AG10803 (cell line): ENCODE measurements at places on chromosomes 6 and 20.

- no peak for DNase-seq
Measured at GRCh38 chr6:119449331-119450156, 100.0 kb upstream of the MAN1A1 start.

DNA sequence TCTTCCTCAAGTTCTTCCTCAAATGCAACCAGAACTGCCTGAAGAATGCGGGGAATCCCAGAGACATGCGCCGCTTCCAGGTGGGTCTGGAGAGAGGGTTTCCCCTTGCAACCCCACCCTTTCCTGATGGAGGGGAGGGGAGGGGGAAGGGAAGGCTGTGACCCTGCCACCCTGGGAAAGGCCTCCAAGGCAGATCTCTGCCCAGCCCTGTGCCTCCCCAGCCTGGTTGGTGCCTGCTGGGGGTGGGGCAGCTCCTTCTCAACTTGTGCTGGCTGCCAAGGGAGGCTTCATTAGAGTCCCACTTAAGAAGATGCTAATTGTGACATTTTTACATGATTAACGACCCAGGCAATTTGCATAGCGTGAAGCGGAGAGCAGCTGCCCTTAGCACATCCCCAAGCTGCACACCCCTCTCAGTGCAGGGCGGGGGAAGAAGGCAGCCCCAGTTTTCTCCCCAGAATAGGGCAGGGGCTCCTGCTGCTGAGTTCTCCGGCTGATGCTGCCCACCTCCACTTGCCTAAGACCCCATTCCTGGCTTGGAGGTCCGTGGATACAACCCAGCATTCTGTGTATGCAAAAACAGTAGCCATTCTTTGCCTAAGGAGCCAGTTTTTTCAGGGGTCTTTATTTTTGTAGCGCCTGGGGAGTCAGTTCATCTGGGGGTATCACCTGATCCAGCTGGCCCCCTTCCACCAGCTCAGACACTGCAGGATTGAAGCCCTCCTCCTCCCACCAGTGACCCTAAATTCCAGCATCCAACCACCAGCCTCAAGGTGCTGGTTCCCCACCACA, 51.7 kb downstream of the CPXM1 start:
- no peak for DNase-seq

DNA sequence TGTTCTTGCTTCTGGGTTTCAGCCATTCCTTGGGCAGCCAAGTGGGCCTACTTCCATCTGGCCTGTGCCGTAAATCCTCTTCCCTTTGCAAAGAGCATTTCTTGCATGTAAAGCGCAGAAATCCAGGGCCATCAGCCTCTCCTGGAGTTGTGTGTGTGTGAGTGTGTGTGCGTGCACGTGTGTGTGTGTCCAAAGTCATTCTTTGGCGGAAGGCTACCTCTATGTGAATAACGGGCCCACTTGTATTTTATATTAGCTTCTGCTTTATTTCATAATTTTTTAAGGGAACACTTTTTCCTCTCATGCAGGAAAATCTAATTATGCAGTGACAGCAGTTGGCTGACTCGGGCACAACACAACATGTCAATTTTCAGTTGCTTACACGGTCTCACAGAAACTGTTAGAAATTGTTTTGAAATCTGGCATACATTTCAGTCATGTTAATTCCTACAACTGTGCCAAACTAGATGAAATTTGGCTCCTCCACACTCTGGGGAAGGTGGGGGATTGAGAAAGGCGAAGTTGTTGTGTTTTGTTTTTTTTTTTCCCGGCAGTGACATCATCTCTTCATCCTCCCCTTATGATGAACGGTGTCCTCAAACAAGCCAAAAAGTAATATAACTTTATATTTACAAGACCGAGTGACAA, 223.7 kb upstream of the TSHZ2 start:
- peak; percentile 62 for DNase-seq

GRCh38 chr20:63449796-63450730, 22.4 kb downstream of the KCNQ2 start:
- no peak for DNase-seq

GRCh38 chr6:153031335-153031955, 28.9 kb upstream of the MTRF1L start:
- DNase-seq = peak; percentile 17

- no peak for DNase-seq
Measured at GRCh38 chr20:5001174-5002076, at the start of gene SLC23A2. TSS of gene SLC23A2 (minus strand) at chr20:5001510. CDS start at chr20:4932562, 68,948 bp downstream.

DNA sequence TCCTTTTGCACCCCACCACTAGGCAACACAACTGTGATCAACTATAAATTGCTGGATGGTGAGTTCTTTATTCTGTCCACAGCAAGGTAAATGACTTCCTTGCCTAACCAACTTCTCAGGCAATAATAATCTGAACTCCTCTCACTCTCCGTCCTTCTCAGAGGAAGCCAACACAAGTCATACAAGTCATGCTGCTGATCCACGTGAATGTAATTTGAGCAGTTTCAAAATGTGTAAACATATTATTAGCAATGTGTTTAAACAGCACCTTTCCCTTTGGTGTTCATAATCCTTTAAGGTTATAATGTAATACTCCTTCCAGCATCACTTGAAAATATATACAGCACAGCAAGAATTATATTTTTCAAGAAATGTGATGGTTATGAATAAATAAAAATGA, 127.9 kb downstream of the QRSL1 start:
- DNase-seq = no peak

GRCh38 chr6:8990075-8990474, 554.7 kb upstream of the SLC35B3 start:
- no peak for DNase-seq

DNA sequence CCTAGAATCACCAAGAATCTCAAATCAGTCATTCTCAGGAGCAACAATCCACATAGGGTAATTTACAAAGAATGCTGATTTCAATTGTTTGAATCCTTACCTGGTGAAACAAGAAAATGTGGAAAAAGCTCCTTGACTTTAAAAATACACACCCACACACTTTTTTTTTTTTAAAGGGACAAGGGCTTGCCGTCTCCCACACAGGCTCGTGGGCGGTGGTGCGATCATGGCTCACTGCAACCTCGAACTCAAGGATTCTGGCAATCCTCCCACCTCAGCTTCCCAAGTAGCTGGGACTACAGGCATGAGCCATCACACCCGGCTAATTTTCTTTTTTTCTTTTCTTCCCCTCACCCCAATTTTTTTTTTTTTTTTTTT, 30.7 kb downstream of the PARD6B start:
- DNase-seq = no peak

DNA sequence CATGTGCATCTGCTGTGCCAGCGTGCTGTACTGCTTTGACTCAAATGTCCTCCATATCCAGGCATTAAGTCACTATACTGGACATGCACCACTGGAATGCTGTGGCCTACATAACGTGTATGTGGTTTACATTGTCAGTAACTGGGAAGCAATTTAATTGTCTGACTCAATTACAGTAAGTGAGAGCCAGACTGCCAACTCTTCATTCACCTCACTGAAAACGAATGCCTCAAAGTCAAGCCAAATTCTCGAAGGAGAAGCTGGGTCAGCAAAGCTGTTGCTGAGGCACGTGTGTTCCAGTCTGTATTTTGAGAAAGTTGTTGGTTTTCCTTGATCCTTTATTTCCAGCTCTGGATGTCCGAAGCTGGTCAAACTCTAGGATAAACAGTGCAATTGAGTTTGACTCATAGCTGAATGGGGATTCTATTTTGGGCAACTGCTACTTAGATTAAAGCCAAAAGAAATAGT, 534.3 kb downstream of the COL12A1 start:
- DNase-seq = peak; percentile 100

GRCh38 chr6:150417250-150417649, 48.4 kb downstream of the IYD start:
- no peak for DNase-seq

DNA sequence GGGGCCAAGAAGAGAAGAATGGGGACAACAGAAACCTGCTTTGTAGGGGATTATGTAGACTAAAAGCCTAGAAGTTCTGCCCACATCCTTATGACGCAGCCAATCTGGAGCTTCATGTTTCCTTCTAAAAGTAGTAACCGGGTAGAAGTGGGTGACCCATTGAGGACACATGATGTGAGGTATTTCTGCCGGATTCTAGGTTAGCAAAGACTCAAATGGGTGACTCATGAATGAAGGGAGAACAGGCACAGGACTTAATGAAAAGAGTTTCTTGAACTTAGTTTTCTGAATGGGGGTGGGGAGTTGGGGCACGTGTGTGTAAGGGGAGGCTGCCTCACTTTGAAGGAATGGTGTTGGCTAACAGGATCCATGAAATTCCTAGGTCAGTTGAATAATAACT, 68.8 kb downstream of the CDS2 start:
- peak; percentile 53 for DNase-seq

GRCh38 chr20:51639206-51639832, 96.8 kb upstream of the NFATC2 start:
- peak; percentile 49 for DNase-seq

DNA sequence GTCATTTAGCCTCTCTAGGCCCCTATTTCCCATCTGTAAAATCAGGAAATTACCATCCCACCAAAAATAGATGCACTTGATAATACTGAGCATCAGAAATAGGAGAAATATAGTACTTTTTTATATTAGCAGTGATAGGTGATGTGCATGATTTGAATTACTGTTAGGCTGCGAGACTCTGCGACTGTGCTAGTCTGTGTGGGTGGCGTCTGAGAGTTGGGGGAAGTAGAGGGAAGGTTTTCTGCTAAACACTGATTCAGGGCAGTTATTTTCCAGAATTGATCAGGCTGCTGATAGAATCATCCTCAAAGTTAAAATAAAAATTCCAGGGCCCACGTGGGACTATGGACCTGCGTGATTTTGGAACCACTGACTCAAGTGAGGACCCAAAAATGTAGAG, 60.4 kb upstream of the ARMH2 start:
- no peak for DNase-seq

GRCh38 chr20:45452238-45452637, 17.3 kb upstream of the WFDC2 start:
- DNase-seq = no peak

- no peak for DNase-seq
Measured at GRCh38 chr20:15185322-15185721, 847.9 kb upstream of the FLRT3 start.

GRCh38 chr6:94349227-94349626, 929.9 kb upstream of the EPHA7 start:
- no peak for DNase-seq

DNA sequence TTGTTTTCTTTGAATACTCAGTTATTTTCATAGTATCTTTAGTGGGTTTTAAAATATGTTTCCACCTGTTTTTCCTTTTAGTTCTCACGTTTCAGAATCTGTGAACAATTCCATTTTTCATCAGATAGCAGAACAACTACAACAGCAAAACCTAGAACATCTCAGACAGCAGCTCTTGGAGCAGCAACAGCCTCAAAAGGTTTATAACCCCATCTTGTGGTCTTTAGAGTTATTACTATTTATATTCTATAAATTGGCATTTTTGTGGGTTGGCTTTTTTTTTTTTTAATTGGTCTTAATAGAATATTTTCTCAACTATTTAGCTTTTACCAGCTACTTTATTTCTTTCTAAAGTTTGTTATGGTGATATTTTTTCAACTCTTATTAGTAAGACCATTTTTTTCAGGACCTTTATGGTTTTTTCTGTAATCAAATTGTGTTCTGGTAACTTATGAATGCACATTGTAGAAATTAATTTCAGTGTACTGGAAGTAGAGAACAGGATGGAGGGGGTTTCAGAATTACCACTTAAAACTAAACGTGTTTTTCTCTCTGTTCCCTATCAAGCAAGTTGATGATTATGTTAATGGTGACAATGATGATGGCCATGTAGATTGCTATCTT, 72.2 kb downstream of the SCAF8 start:
- peak; percentile 61 for DNase-seq

DNA sequence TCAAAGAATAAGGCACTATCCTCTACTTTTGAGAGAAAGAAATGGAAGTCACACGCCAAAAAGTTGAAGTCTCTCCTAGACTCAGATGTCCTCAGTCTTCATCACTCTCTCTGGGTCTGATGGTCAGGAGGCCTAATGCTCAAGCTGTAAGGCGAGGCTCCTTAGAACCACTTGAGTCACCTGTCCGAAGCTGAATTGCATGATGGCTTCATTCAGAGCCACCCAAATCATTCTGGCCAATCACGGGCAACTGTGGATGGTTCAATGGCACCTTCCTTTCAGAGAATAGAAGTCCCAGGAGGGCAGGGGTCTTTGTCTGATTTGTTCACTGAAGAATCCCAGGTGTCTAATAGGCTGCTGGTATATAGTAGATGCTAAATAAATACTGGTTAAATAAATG, 69.4 kb upstream of the RNF24 start:
- DNase-seq = no peak

GRCh38 chr20:62927128-62927705, 912 bp upstream of the DIDO1 start:
- DNase-seq = no peak

- DNase-seq = no peak
Measured at GRCh38 chr20:59728722-59729430, 124.5 kb downstream of the PHACTR3 start.

- no peak for DNase-seq
Measured at GRCh38 chr6:45442716-45443115, 65.0 kb upstream of the SUPT3H start.

GRCh38 chr6:63214816-63215215, 3.5 kb downstream of the FKBP1C start:
- no peak for DNase-seq

- DNase-seq = peak; percentile 69
Measured at GRCh38 chr6:163711615-163712565, 297.4 kb downstream of the QKI start.

GRCh38 chr20:43960231-43960630, 45.6 kb downstream of the TOX2 start:
- no peak for DNase-seq

DNA sequence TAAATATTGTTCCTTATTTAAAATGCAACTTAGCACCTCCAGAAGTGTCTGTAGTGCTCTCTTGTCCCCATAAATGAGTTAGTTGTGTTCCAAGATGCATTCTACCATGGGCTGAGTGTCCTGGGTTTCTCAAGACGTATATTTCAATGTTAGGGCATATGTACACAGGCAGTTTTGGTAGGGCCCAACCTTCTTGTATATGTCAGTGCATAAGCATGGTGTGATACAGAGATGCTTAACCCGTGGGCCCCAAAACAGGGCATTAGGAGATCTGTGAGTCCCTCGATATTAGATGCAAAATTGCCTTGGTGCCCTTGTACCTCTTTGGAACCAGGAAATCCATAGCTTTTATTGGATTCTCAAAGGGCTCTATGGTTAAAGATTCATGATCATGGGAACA, 91.5 kb upstream of the HIVEP1 start:
- DNase-seq = no peak
